ENCODE measurements at places on chromosomes 12 and 14.

DNA sequence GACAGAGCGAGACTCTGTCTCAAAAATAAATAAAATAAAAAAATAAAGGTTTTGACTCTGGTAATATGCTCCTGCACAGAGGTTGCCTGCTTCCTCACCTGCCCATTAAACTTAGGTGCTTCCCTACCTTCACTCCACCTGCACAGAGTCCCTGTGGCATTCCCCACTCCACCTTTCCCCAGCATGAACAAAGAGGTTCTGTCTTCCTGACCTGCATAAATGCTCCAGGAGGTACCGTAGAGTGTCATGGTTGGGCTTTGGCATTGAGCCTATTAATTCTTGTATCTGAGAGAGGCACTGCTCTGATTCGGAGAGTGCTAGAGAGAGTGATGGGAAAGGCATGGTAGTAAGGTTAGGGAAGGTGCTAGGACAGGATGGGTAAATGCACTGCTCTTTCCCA lies 6.3 kb downstream of the ARHGAP9 start:
- no peak for DNase-seq

DNA sequence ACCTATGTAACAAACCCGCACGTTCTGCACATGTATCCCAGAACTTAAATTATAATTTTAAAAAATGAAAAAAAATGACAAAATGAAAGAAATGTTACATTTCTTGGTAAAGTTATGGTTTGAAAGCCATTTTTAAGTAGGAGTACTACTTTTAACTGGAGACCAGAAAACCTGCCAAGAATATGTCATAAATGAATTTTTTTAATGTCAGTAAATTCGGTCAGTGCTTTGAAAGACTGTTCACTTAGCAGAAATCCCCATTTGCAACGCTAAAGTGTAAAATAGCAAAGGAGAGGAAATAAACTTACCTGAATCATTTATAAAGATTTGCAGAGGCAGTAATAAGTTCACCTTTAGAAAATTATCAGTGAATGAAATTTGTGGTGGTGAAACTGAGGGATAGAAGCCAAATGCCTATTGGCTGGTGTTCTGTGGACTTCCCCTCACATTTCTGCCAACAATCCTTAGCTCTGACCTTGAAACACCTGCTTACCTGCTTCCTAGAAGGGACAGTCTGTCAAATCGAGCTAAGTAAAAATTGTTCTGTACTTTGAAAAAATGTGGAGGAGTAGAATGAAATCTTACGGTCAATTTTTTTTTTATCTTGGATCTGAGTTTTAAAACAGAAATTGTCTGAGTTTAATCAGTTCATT lies 714.2 kb downstream of the SLC6A15 start:
- DNase-seq = no peak

DNA sequence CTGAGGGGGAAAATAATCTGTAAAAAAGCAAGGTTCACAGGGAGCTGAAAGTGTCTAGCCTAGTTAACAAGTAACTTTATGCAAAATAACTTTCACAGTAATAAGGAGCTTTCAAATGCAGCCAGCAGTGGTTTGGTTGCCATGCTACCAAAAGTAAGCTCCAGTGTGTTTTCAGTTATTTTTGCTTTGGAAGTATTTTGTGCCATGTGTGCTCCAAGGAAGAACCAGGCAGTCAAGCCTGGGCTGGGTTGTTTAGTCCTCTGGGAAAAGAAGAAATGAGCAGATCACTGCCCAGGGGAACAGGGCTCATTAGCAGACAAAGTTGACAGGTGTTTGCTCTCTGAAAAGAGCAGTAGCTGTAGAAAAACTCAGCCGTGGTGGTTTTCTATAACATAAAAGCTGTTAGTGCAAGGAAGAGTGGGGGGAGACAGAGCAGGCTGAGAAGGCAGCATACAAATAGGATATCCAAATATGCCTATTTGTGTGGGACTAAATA lies 92.8 kb upstream of the TMTC2 start:
- no peak for DNase-seq

- DNase-seq = no peak
Measured at GRCh38 chr12:110023059-110023980, 24.1 kb downstream of the ANKRD13A start.

DNA sequence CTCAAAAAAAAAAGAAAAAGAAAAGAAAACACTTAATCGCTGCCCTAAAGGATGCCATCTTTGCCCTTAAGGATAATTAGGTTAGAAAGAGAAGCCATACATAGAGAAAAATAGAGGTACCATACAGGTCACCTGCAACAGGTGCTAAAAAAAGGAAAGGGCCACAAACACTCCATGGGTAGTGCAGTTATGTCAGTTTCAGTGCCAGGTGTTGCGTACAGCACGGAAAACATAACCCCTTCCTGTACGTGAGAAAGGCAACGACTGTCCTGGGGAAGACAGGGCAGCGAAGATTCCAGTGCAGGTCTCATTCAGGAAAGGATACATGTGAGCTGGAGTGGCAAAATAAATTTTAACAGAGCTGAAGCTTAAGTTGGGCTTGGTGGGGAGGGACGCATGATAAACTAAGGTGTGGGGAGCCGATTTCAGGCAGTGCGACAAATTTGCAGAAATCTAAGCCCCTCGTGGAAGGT lies 553 bp upstream of the DAZAP2 start:
- no peak for DNase-seq

DNA sequence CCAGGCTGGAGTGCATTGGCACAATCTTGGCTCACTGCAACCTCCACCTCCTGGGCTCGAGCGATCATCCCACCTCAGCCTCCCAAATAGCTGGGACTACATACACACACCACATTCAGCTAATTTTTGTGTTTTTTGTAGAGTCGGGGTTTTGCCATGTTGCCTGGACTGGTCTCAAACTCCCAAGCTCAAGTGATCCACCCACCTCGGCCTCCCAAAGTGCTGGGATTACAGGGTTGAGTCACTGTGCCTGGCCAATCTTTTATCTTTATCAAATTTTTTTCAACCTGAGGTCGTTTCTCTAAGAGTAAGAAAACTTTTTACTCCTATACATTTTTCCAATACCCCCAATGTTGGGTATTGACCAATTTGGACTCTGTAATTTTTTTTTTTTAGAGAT lies 40.0 kb upstream of the NAP1L1 start:
- no peak for DNase-seq

All from stimulated activated CD4-positive, alpha-beta T cell treated with anti-CD3 and anti-CD28 coated beads, Interleukin-1b, Interleukin-23, amount 100 ng/mL, for 1 hour (primary cell).